Stimulated activated CD4-positive, alpha-beta T cell treated with anti-CD3 and anti-CD28 coated beads, Interleukin-4, amount 100 ng/mL, for 4 hours (primary cell): ENCODE measurements at places on chromosomes 6 and 20.

- no peak for DNase-seq
Measured at GRCh38 chr6:6840831-6841291, 252.3 kb downstream of the LY86 start.

GRCh38 chr6:142592876-142593275 lies 291.1 kb downstream of the ADGRG6 start:
- no peak for DNase-seq

GRCh38 chr6:10531503-10531902 lies 10.4 kb downstream of the GCNT2 start:
- no peak for DNase-seq

- DNase-seq: no peak
Measured at GRCh38 chr6:111588366-111588765, 17.3 kb downstream of the TRAF3IP2 start.

- DNase-seq: no peak
Measured at GRCh38 chr6:52312461-52312860, 27.9 kb upstream of the MCM3 start.

GRCh38 chr6:105209950-105210706 lies 30.3 kb upstream of the POPDC3 start:
- no peak for DNase-seq

GRCh38 chr20:41183831-41184230 lies 46.5 kb downstream of the PLCG1 start:
- no peak for DNase-seq

- no peak for DNase-seq
Measured at GRCh38 chr20:4022386-4023286, 7.3 kb upstream of the RNF24 start.

GRCh38 chr6:73514746-73515110 lies 6.1 kb downstream of the EEF1A1 start:
- no peak for DNase-seq

GRCh38 chr6:169046483-169047192 lies 207.0 kb downstream of the THBS2 start:
- DNase-seq: no peak

DNA sequence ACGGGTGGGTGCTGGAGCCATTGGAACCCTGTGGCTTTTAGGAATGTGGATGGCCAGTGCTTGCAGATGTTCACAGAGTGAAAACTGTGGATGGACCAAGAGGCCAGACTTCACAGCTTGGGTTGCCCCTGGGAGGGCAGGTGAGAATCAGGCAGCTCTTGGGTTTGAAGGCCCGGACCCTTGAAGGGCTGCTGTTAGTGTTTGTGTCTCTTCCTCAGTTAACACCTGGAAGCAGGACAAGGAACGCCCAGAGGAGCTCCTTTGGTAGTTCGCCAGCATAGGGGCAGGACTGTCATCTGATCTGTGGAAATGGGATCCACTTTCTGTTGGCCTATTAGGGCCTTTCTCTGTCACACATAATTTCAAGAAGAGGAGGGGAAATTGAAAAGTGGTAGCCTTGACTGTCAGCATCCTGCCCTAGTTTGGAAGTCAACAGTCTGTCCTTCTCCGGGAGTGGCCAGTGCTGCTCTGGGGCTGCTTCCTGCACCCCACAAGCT lies 43.6 kb downstream of the RIOK1 start:
- DNase-seq: no peak
